ENCODE measurements at places on chromosomes 3 and 15.
A peak's percentile ranks its signal among the peaks of the same experiment; 100 is the strongest.

- no peak for DNase-seq
Observed at GRCh38 chr3:100288288-100288894, 27.6 kb downstream of the TBC1D23 start.

DNA sequence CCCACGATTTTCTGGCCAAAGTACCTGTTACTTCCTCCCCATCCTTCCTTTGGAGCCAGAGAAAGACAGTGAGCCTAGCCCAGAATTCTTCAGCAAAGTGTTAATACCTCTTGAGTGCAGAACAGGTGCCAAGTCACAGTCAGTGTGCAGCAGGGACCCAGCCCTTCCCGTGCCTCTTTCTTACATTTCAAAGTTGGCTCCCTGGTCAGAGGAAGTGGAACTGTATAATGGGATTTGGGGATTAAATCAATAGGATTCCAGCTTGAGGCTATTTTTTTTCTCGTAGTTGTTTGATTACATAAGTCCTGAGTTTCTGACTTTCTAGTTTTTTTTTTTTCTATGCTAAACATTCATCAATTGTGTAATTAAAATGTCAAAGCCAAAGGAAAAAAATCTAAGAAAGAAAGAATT, 52.6 kb upstream of the ABHD10 start:
- no peak for DNase-seq

DNA sequence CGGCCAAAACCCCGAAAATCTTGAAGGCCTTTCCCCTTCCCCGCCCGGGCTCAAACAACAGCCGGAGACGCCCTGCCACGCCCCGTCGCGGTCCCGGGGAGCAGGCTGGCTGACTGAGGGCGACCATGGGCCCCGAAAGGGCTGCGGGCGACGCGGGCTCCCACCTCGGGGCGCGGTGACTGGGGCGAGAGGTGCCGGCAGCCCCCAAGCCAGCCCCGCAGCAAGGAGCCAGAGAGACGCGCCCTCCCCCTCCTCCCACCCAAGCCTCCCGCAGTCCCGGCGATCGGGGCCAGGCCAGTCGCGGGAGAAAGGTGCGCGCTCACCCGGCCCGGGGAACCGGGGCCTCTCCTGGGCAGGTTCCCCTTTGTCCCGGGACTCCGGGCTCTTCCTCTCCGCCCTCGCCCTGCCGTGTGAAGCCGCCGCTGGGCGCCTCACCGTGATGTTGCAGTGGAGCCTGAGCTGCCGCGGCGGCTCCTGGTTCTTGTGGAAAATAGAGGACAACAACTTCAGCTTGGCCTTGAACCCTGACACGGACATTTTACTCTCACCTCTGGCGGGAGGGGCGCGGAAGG, 30.6 kb upstream of the ZSCAN2 start:
- peak; percentile 48 for DNase-seq

DNA sequence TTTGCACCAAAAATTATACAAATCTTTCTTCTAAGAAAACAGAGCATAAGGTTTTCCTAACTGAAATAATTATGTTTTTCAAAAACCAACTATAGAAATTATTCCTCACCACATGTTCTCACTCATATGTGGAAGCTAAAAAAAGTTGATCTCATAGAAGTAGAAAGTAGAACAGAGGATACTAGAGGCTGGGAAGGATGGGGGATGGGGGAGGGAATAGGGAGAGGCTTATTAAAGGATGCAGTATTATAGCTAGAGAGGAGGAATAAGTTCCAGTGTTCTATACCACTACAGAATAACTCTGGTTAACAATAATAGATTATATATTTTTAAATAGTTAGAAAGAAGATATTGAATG, 12.7 kb upstream of the TMEM212 start:
- DNase-seq, result no peak

DNA sequence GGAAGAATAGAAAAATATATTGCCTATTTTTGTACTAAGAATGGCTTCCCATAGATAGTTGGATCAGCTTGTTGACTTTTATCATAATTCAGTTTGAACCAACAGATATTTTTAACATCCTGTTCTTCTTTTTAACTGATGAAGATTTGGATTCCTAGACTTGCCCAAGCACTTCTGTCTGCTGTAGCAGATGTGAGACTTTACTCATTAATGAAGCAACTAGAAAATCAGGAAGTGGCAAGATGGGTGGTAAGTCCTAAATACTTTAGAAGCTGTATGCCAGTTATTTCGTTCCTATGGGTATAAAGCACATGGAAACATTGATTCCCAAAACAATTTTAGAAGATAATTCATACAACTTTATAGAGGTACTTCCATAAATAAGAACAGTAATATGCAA, 8.4 kb downstream of the PIGB start:
- no peak for DNase-seq

DNA sequence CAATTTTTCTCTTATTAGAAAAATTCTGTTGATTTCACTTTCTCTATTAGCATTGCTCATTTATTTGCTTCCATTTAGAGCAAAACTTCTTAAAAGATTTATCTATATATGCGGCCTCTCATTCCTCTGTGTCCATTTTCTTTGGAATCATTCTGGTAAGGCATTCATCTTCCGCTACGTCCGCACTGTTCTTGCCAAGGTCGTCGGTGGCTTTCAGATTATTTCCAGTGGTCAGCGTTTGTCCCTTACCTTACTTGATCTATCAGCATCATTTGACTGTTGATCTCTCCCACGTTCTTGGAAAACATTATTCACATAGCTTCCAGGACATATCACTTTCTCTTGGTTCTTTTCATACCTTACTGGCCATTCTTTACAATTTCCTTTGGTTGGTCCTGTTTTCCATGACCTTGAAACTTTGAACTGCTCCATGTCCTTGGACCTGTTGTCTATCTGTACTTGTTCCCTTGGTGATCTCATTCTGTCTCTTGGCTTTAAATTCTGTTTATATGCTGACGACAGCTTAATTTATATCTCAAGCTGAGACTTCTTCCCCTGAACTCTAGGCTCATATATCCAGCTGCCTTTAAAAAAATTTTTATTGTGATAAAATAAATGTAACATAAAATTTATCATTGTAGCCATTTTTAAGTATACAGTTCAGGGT, 54.5 kb downstream of the SLMAP start:
- DNase-seq, result no peak

DNA sequence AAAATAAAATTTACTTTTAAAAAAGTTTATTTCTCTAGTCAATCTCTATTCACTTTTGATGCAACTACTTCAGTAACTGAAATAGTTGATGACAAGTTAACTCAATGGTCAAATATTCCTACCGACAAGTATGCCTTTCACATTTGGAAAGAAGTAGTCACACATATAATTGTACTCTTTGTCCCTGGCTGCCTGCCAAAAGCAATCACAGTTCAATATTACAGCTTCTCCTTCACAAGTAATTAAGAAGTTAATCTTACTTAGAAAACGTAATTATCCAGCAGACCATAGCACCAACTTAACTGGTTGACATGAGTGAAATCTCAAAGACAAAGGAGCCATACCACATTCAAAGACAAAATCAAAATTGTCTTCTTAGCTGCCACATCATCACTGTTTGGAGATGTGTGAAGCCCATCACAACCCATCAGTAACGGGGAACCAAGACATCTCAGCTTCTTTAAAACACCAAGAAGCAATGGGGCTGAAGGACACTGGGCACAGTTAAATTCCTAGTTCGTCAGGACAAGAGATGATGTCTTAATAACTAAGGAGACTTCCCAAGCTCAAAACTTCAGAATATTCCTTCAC, 86.1 kb downstream of the PLCH1 start:
- no peak for DNase-seq

GRCh38 chr3:62493109-62493801, 119.9 kb upstream of the FEZF2 start:
- peak; percentile 18 for DNase-seq
